Aorta (tissue), 5 donors: ENCODE measurements at places on chromosomes 2 and 18. TPM values are rescaled to one million over a fixed set of nuclear protein-coding genes. Genes with fewer than 3 reads are reported as not detected.

- no peaks in the 10 kb centered on the region for H3K27me3 ChIP-seq
- no peak overlapping the region for H3K27ac ChIP-seq
- H3K4me1 ChIP-seq = no peaks in the 10 kb centered on the region
Observed at GRCh38 chr18:76234676-76235060, 260.4 kb downstream of the ZNF516 start.

- H3K36me3 ChIP-seq = no peaks in the 10 kb centered on the region
- no peaks in the 10 kb centered on the region for H3K4me1 ChIP-seq
- H3K27ac ChIP-seq = no peak overlapping the region
- H3K4me3 ChIP-seq = no peak overlapping the region
- DNase-seq = no peak
- no peaks in the 10 kb centered on the region for H3K27me3 ChIP-seq
Observed at GRCh38 chr2:216006164-216006663, 7.1 kb downstream of the MREG start.

- H3K27me3 ChIP-seq = no peaks in the 10 kb centered on the region
- H3K4me1 ChIP-seq = no peaks in the 10 kb centered on the region
- H3K36me3 ChIP-seq = no peaks in the 10 kb centered on the region
- H3K4me3 ChIP-seq = no peak overlapping the region
Observed at GRCh38 chr2:120754067-120754960, 18.6 kb downstream of the GLI2 start.

- no peak overlapping the region for H3K27ac ChIP-seq
- no peaks in the 10 kb centered on the region for H3K36me3 ChIP-seq
Observed at GRCh38 chr2:157497638-157498314, 53.9 kb upstream of the CYTIP start.

- H3K4me3 ChIP-seq = no peak overlapping the region
- H3K36me3 ChIP-seq = no peaks in the 10 kb centered on the region
- H3K27ac ChIP-seq = peak overlapping the region; percentile 76
- DNase-seq = no peak
Observed at GRCh38 chr2:217694291-217694690, 308.5 kb downstream of the TNS1 start.

NFATC1 gene
- 39.2 TPM for total RNA-seq
